Airway epithelial cell (primary cell): ENCODE measurements at places on chromosomes 13 and 19. TPM values are rescaled to one million over a fixed set of nuclear protein-coding genes. Genes with fewer than 3 reads are reported as not detected.

Gene RGS9BP
- total RNA-seq = 0.05 and 0.42 TPM in 2 replicates

Gene ZSCAN4
- not detected in 2 replicates for total RNA-seq

Gene CYP4F8
- not detected in 2 replicates for total RNA-seq

Gene KISS1R
- total RNA-seq = 0.14 TPM in 1 of 2 replicates, not detected in the other

Gene ACTL9
- total RNA-seq = not detected in 2 replicates

Gene MTMR6
- 14.1 and 20.2 TPM in 2 replicates for total RNA-seq

Gene VPS36
- 15.9 and 19.9 TPM in 2 replicates for total RNA-seq

Gene SCN1B
- total RNA-seq = 0.23 and 1.3 TPM in 2 replicates

Gene RYR1
- total RNA-seq = 0.14 and 0.35 TPM in 2 replicates

Gene EDNRB
- 0.05 and 0.07 TPM in 2 replicates for total RNA-seq

Gene SLC1A6
- not detected in 2 replicates for total RNA-seq
